ENCODE measurements at places on chromosomes 12 and 14.

GRCh38 chr12:129807136-129807535 is 96.7 kb downstream of the TMEM132D start:
- DNase-seq: no peak

- DNase-seq: no peak
Observed at GRCh38 chr12:83322809-83323208, 636.1 kb downstream of the TMTC2 start.

DNA sequence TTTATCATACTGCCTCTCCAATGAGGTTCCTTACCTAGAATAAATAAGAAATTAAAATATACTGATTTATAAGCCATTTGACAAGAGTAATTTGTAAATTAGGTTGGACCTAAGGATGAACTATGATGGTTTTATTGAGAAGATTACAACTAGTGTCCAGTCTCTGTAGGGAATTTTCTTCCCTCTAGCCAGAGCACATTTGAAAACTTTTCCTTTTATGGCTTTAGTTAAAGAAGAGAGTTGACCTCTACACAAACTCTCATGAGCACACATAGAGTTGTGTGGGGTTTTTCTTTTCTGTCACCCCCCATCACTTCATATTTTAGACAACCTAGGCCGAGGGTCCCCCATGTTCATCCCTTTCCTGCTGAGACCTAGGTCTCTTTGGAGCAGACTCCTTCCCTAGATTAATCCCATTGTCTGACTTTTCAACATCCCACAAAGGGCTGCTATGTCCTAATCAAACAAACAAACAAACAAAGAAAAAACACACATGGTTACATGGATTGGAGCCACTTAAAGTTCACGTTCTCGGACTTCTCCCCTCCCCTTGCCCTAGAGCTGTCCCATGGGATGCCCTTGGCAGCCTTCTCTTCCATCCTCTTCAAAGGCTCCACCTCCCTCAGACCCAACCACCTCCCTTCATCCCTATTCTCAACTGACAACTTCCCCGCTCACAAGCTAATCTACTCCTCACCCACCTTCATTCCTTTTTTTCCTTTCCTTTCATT is 40.7 kb downstream of the GPR135 start:
- DNase-seq: no peak

GRCh38 chr12:89507015-89507824 is 17.4 kb downstream of the GALNT4 start:
- DNase-seq: no peak

- DNase-seq: no peak
Observed at GRCh38 chr12:130989391-130989790, 35.7 kb downstream of the ADGRD1 start.

DNA sequence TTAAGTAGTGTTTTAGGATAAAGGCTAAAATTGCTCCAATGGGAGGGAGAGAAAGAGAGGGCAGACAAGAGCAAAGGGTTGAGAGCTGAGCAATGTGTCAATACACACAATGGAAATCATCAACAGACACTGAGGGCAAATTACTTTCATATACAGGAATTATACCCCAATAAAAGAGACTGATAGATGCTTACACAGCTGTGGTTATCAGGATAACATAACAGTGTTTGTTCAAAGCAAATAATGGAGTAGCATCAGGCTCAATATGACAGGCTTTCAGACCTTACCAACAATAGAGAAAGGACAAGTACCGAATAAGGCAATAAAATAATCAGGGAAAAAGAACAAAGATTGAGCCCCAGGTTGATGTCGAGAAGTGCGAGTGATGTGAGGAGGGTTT is 53.4 kb upstream of the DIO2 start:
- DNase-seq: no peak

GRCh38 chr14:76168531-76168930 is 16.8 kb downstream of the GPATCH2L start:
- no peak for DNase-seq

DNA sequence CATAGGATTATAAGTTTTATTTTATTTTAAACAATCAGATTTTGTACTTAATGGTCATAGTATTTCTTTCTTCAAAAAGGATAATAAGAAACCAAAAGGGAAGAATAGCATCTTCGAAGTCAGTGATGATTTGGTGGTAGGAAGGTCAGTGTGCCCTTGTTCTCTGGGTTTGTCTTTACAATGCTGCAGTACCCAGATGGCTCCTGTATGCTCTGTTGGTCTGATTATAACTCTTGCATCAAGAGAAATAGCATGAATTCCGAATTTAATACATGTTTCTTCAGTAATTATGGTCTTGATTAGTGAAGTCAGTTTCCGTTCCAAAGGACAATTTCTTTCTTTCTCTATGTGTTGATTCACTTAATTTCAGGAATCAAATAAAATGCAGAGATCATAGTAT is 180.2 kb downstream of the TMTC2 start:
- DNase-seq: no peak

- no peak for DNase-seq
Observed at GRCh38 chr14:32078023-32078857, 1.1 kb downstream of the ARHGAP5 start.

- DNase-seq: no peak
Observed at GRCh38 chr14:76538648-76539008, 162.7 kb downstream of the ESRRB start.
